ENCODE measurements at places on chromosomes 16 and 17.

DNA sequence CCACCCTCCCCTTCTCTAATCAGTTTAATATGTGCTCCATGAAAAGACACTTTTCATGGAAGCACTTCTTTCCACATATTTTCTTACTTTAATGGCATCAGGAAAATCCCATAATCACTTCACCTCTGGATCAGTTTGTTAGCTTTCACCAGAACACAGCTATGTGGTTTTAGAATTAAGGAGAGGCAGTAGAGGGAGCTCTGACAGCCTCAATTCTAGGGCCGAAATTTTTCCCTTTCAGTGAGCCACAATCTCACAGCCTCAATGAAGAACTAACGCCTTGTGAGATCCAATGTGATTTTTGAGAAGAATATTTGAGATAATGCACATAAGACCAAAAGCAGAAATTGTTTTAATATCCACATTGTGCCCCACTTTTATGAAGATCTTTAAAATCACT, 1494.0 kb upstream of the CDH8 start:
- DNase-seq, result no peak

GRCh38 chr17:69575346-69575761, 160.9 kb downstream of the MAP2K6 start:
- DNase-seq, result peak; percentile 47

GRCh38 chr16:804193-805048, 3.9 kb upstream of the GNG13 start:
- DNase-seq, result no peak

GRCh38 chr17:80419255-80419654, 4.3 kb downstream of the ENDOV start:
- no peak for DNase-seq

DNA sequence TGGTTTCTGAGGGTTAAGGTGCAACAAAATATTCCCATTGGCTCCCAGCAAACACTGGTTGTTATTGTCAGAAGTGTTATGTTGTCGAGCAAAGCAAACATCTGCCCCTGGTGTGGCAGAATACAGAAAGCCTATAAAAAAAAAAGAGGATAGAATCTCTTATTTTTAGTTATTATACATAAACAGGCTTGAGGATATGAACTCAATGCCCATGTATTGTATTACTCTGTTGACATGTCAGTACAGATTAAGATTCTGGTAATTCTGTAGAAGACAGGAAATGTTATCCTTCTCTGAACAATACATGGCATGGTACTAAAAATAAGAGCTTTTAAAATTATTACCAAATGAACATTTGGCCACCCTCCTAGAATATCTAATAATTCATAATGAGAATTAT, 73.7 kb downstream of the CA4 start:
- DNase-seq, result no peak

DNA sequence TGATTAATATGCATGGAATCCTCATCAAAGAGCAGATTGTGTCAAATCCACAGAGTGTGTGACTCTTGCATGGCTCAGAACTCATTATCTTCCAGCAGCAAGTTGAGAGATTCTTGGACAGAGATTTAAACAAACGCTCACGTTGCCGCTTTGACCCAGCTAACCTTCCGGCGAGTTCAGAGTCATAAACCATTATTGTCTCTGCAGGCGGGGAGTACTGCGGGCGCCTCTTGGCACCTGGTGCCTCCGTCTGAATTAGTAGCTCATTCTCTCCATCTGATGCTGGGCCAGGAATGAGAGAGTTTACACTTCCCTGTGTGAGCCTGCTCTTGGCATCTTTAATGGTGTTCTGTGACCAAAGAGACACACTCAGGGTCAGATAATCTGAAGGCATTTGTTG, 138.6 kb upstream of the WSCD1 start:
- no peak for DNase-seq

- DNase-seq, result no peak
Measured at GRCh38 chr17:75433218-75433783, 23.1 kb upstream of the TMEM94 start.

GRCh38 chr16:27320261-27321012, 6.7 kb downstream of the IL4R start:
- DNase-seq, result no peak

DNA sequence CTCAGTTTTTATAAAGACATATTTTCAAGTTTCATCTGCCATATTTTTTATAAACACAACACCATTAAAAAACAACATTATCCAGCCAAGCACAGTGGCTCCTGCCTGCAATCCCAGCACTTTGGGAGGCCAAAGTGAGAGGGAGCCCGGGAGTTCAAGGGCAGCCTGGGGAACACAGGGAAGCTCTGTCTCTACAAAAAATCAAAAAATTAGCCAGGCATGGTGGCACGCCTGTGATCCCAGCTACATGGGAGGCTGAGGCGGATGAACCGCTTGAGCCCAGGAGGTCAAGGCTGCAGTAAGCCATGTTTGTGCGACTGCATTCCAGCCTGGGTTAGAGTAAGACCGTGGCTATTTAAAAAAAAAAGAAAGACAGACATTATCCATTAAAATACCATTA, 17.2 kb upstream of the NTAN1 start:
- DNase-seq, result no peak

Data from GM23248 (cell line).